Fibroblast of villous mesenchyme (primary cell): ENCODE measurements at places on chromosomes 5 and 9.
A peak's percentile ranks its signal among the peaks of the same experiment; 100 is the strongest.

DNA sequence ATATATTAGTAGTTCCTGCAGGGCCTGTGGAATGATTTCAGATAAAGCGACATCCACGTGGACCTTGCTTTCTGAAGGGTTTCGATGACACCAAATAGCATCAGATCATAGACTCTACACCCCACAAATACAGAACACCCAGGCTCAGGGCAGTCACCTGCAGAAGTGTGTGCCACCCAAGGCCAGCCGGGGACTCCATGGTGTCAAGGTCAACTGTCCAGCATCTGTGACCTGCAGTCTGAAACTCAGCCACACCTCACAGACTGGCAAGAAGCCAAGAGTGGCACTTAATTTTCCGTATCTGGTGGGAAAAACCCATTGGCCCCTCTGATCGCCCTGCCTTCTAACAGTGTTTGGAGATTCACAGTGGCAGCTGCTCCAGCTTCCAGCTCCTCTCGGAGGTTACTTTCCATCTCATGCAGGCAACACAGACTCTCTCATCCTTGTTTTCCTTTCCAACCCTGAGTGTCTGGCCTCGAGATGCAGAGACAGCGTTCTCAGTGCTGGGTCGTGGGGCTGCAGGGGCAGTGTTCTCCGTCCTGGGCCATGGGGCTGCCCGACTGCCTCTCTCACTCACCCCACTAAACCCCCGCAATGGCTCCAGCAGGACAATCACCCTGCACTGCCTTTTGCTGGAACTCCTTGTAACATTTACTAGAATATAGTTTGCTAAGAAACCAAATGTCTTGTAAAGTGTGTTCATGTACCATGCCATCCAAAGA lies 221.9 kb downstream of the IRX2 start:
- no peak for DNase-seq

GRCh38 chr9:107700847-107701246 lies 211.3 kb upstream of the KLF4 start:
- DNase-seq: peak; percentile 63

DNA sequence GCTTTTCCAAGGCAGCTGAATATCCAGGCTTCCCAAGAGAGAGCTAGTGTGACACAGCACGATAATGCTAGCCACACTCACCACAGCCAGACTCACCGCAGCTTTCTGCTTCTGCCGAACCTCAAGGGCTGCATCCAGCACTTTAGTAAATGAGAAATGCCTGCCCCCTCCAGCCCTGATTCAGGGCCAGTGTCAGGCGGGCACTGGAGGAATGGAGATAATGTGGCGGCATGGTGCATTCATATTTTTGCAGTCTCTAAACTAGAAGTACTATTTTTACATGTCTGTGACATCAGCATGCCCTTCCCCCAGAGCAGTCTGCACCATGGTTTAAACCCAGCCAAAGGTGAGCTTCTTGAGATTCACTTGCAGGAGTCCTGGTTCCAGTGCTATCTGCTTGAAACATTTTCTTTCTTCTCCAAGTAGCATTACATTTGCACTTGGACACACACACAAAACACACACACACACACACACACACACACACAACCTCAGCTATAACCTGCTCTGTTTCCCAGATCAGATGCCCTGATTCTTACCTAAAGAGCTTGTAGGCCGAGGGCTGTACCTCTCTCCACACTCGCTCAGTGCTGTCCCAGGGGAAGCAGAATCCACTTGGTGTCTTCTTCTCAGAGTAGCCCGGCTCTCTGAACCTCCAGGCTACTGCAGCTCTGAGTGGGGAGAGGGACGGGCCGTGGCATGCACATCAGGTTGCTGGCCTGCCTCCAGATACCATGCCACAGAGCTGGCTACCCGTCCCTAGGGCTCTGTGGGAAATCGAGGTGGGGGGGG lies at the start of gene FGF1:
Gene FGF1 (minus strand): TSS at position 673 of the 792 bp plus-strand sequence. CDS start 71,963 bp downstream, outside the sequence.
- DNase-seq: no peak

DNA sequence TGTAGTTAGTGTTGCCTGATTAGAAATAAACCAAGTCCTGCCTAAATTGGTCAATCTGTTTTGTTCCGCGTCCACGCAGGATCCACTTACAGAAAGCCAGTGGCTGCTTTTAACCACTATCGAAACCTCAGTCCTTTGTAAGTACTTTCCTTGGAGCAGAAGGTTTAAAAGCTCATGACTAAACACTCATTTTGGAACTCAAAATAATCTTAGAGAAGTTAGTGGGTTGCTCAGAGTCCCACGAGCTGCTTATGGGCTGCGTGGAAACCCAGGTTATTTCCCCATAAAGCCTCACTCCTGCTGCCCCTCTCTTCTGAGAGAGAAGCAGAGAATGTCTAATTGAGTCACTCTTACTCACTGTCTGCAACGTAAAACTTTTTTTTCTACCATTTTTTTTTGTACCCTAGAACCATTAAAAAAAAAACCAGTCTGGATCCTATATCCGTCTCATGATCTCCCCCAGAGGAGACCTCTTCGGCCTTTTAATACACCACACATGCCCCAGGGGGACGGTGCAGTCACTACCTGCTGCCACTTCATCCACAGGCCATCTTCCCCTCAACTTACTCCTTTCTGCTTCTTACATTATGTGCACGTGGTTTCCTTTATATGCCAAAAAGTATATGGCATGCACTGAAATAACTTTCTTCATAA lies 7.6 kb downstream of the BASP1 start:
- DNase-seq: peak; percentile 47

- no peak for DNase-seq
Observed at GRCh38 chr5:155929112-155929511, 397.9 kb upstream of the SGCD start.
